ENCODE measurements at places on chromosomes 1 and 21.

GRCh38 chr1:50710099-50710498 lies 250.0 kb downstream of the FAF1 start:
- no peak for DNase-seq

- peak; percentile 57 for DNase-seq
Observed at GRCh38 chr21:43345746-43346409, 81.1 kb downstream of the SIK1 start.

- DNase-seq = no peak
Observed at GRCh38 chr1:212922016-212922415, 28.3 kb upstream of the VASH2 start.

DNA sequence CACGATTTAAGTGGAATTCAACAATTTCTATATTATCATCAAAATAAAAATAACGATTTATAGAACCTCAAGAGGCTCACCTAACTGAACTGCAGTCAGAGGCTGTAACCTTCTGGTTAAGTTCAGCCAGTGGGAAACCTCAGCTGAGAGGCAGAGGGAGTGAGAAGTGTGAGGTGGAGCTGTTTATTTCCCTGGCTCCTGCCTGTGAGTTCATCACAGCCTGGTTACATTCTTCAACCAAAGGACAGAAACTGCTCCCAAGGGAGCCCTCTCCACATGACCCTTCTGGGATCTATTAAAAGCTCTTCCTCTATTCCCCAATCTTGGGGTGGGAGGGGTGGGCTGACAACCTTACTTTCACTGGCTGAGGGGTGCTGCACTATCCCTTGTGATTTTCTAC lies 22.2 kb downstream of the DYNLT5 start:
- DNase-seq = no peak
